Osteoblast (primary cell): ENCODE measurements at places on chromosomes 6 and 20. TPM values are rescaled to one million over a fixed set of nuclear protein-coding genes. Genes with fewer than 3 reads are reported as not detected.

Gene NRSN1
- total RNA-seq = not detected in 2 replicates

Gene CASS4
- total RNA-seq = under 0.01 TPM in 2 replicates

Gene C2
- total RNA-seq = 12.7 and 18.0 TPM in 2 replicates

Gene PTCRA
- not detected in 2 replicates for total RNA-seq

Gene BAG2
- 13.3 and 17.7 TPM in 2 replicates for total RNA-seq

Gene HNF4A
- total RNA-seq = not detected in 2 replicates

Gene CRYBG1
- 11.9 and 19.2 TPM in 2 replicates for total RNA-seq

Gene GGTLC1
- not detected in 2 replicates for total RNA-seq

Gene FAM184A
- under 0.01 and 0.36 TPM in 2 replicates for total RNA-seq

Gene RPS6KA2
- 112 and 113 TPM in 2 replicates for total RNA-seq

Gene MAP7
- 1.4 and 1.8 TPM in 2 replicates for total RNA-seq

Gene SCRT2
- not detected in 2 replicates for total RNA-seq

Gene CAGE1
- under 0.01 TPM in 2 replicates for total RNA-seq

Gene TENT5A
- total RNA-seq = 79.6 and 82.9 TPM in 2 replicates

Gene PRR3
- total RNA-seq = 6.8 and 7.2 TPM in 2 replicates

Gene HLA-DRA
- total RNA-seq = 5.8 and 50.7 TPM in 2 replicates

Gene IL17F
- not detected in 2 replicates for total RNA-seq

Gene TNNC2
- total RNA-seq = 0.29 and 0.36 TPM in 2 replicates

Gene C6orf58
- total RNA-seq = under 0.01 TPM in 1 of 2 replicates, not detected in the other

Gene METTL24
- 0.29 and 0.36 TPM in 2 replicates for total RNA-seq

Gene STX7
- 41.5 and 43.8 TPM in 2 replicates for total RNA-seq

Gene HRH3
- total RNA-seq = not detected in 2 replicates

Gene IPCEF1
- total RNA-seq = 0.36 and 0.88 TPM in 2 replicates

Gene ISM1
- 4.0 and 8.3 TPM in 2 replicates for total RNA-seq

Gene FAM217B
- 5.8 and 5.9 TPM in 2 replicates for total RNA-seq

Gene SLC17A2
- total RNA-seq = not detected in 2 replicates

Gene LY6G5B
- total RNA-seq = 4.1 and 5.4 TPM in 2 replicates

Gene RAB23
- 74.0 and 82.2 TPM in 2 replicates for total RNA-seq

Gene RNF144B
- total RNA-seq = 4.4 and 5.8 TPM in 2 replicates

Gene DPPA5
- not detected in 2 replicates for total RNA-seq

Gene SLC22A7
- not detected in 2 replicates for total RNA-seq

Gene SKIC2
- total RNA-seq = 42.0 and 46.0 TPM in 2 replicates

Gene EDN3
- total RNA-seq = not detected in 2 replicates

Gene ACSS1
- total RNA-seq = 1.4 and 2.1 TPM in 2 replicates

Gene XKR7
- under 0.01 TPM in 1 of 2 replicates, not detected in the other for total RNA-seq

Gene BPIFB4
- not detected in 2 replicates for total RNA-seq

Gene ZBP1
- total RNA-seq = not detected in 2 replicates

Gene THBD
- total RNA-seq = 0.29 and 0.36 TPM in 2 replicates

Gene ABHD16B
- total RNA-seq = not detected in 2 replicates

Gene SNRPB
- 99.3 and 109 TPM in 2 replicates for total RNA-seq

Gene NXT1
- total RNA-seq = 12.7 and 18.5 TPM in 2 replicates

Gene GINS1
- 2.2 and 2.4 TPM in 2 replicates for total RNA-seq

Gene COL9A3
- total RNA-seq = not detected in 2 replicates
